ENCODE measurements at places on chromosomes 1 and 21.

DNA sequence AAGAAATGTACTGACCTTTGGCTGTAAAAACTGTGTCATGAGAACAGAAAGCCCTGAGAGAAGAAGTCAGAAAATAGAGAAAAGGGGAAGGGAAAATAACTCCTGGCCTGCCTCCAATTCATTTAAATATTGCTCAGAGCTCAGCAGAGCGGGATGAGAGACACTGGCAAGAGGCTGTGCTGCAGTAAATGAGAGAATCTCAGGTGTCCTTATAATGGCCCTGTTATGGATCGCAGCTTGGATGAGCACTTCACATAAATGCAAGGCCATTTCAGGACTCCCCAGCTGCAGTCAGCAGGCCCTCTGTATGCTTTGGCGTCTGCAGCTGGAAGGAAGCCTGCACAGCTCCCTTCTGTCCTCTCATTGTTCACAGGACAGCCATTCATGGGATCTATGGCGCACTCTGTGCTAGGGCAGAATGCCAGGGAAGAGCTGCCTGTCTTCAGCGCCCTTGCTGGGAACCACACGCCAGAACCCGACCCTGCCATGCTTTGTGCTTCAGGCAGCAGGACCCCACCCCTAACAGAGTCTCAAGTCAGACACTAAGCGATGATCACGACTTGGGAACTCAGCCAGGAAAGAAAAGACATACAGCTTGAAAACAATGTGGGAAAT is 20.7 kb upstream of the ABCB10 start:
- DNase-seq, result no peak

DNA sequence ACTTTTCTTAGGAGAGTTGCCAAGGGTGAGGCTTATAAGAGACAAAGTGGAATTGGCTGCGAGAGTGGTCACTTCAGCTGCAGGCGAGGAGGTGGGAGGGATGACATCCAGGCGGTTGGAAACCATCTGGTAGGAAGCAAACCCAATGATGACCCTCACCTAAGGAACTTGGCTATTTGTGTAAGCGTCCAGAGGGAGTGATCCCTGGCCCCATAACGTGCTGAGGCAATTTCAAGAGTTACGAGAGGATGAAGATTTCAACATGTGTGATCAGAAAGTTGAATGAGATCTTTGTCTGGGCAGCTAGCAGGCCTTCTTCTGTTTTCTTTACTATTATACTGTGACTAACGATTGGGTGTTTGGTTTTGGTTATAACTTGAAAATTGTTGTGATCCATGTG is 102.7 kb upstream of the VANGL1 start:
- DNase-seq, result no peak

GRCh38 chr1:38758820-38759219 is 100.8 kb downstream of the RRAGC start:
- DNase-seq, result no peak

DNA sequence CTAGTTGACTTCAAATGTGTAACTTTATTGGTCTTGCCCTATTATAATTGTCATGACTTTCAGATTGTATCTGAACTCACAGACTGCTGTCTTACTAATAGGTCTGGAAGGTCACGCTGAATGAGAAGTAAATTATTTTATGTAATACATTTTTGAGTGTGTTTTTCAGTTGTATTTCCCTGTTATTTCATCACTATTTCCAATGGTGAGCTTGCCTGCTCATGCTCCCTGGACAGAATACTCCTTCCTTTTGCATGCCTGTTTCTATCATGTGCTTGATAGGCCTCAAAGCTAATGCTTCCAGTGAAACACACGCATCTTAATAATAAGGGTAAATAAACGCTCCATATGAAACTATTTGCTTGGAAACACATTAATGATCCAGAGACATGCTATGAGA is 7.3 kb downstream of the RGS4 start:
- DNase-seq, result no peak
